ENCODE measurements at places on chromosomes 16 and 17. TPM values are rescaled to one million over a fixed set of nuclear protein-coding genes. Genes with fewer than 3 reads are reported as not detected.

DNA sequence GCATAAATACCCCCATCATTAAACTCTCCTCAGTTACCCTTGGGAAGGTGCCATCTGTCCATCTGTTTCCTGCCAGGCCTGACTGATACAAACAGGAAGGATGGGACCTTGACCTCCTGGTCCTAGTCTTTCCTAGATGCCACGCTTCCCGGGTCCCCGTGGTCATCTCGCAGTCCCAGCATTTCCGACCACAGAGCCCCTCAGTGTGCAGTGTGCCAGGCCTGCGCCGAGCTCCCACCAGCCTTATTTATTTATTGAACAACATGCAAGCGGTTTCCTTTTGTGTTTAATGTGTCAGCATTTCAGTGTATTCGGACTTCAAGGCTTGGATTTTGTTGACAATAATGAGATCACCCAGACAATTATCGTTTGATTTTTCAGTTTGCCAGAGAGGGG is 45.6 kb upstream of the NKD1 start:
- no peak for DNase-seq

GRCh38 chr17:68542698-68543463 is 30.7 kb downstream of the PRKAR1A start:
- DNase-seq = no peak

- no peak for DNase-seq
Measured at GRCh38 chr17:74012465-74012864, 191.0 kb upstream of the RPL38 start.

Gene TNS4
- polyA plus RNA-seq = 0.10 TPM

Gene ADAMTS18
- polyA plus RNA-seq = 3.3 TPM

Gene EARS2
- polyA plus RNA-seq = 30.7 TPM
